ENCODE measurements at places on chromosomes 2 and 18. TPM values are rescaled to one million over a fixed set of nuclear protein-coding genes. Genes with fewer than 3 reads are reported as not detected.

GRCh38 chr2:15050483-15050882 lies 418.0 kb downstream of the LRATD1 start:
- H3K27me3 ChIP-seq, result no peaks in the 10 kb centered on the region
- no peaks in the 10 kb centered on the region for H3K36me3 ChIP-seq
- H3K4me1 ChIP-seq, result no peaks in the 10 kb centered on the region
- no peak overlapping the region for H3K4me3 ChIP-seq
- no peak for DNase-seq

TCF23 gene
- not detected for total RNA-seq

- H3K27ac ChIP-seq, result no peak overlapping the region
- no peaks in the 10 kb centered on the region for H3K27me3 ChIP-seq
- no peak overlapping the region for H3K4me3 ChIP-seq
- peaks cover 30% of the 10 kb centered on the region for H3K36me3 ChIP-seq
- peaks cover 19% of the 10 kb centered on the region for H3K4me1 ChIP-seq
- no peak for DNase-seq
Measured at GRCh38 chr2:28419443-28420270, 27.0 kb downstream of the FOSL2 start.

GRCh38 chr2:176508984-176509740 lies 239.9 kb downstream of the MTX2 start:
- H3K4me1 ChIP-seq, result no peaks in the 10 kb centered on the region
- no peaks in the 10 kb centered on the region for H3K36me3 ChIP-seq
- no peak for DNase-seq
- no peaks in the 10 kb centered on the region for H3K27me3 ChIP-seq

COX7A2L gene
- total RNA-seq, result 80.7 TPM

- H3K36me3 ChIP-seq, result no peaks in the 10 kb centered on the region
- DNase-seq, result no peak
- H3K27me3 ChIP-seq, result no peaks in the 10 kb centered on the region
Measured at GRCh38 chr18:56458770-56459712, 179.4 kb downstream of the TXNL1 start.

- H3K27me3 ChIP-seq, result peaks cover 21% of the 10 kb centered on the region
- peaks cover 4% of the 10 kb centered on the region for H3K4me1 ChIP-seq
- no peaks in the 10 kb centered on the region for H3K36me3 ChIP-seq
- no peak for DNase-seq
- peak overlapping the region; percentile 15 for H3K4me3 ChIP-seq
Measured at GRCh38 chr2:108988076-108988795, 784 bp downstream of the EDAR start.

- H3K27me3 ChIP-seq, result no peaks in the 10 kb centered on the region
- H3K4me1 ChIP-seq, result peaks cover 14% of the 10 kb centered on the region
- H3K36me3 ChIP-seq, result no peaks in the 10 kb centered on the region
- peak overlapping the region; percentile 60 for H3K27ac ChIP-seq
- H3K4me3 ChIP-seq, result no peak overlapping the region
Measured at GRCh38 chr2:196182439-196183171, 11.2 kb upstream of the STK17B start.

DNA sequence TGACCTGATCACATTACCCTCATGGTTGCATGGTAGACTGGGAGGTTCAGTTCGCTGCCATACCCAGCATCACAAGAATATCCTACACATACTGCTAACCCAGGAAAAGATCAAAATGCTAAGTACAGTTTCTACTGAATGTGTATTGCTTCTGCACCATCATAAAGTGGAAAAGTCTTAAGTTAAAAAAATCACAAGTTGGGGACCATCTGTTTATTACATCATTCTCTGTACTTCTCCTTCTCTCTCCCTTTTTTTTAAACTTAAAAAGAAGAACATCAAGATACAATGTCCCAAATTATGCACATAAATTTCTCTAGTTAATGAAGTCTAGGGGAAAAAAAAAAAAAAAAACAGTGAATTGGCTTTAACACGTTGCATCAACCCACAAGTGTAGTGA lies 43.3 kb downstream of the NBAS start:
- H3K36me3 ChIP-seq, result peaks cover 10% of the 10 kb centered on the region
- H3K27ac ChIP-seq, result no peak overlapping the region
- no peak for DNase-seq

GRCh38 chr18:48672671-48673340 lies 134.0 kb downstream of the CTIF start:
- H3K27ac ChIP-seq, result no peak overlapping the region
- H3K27me3 ChIP-seq, result no peaks in the 10 kb centered on the region
- H3K36me3 ChIP-seq, result no peaks in the 10 kb centered on the region
- H3K4me3 ChIP-seq, result no peak overlapping the region

DNA sequence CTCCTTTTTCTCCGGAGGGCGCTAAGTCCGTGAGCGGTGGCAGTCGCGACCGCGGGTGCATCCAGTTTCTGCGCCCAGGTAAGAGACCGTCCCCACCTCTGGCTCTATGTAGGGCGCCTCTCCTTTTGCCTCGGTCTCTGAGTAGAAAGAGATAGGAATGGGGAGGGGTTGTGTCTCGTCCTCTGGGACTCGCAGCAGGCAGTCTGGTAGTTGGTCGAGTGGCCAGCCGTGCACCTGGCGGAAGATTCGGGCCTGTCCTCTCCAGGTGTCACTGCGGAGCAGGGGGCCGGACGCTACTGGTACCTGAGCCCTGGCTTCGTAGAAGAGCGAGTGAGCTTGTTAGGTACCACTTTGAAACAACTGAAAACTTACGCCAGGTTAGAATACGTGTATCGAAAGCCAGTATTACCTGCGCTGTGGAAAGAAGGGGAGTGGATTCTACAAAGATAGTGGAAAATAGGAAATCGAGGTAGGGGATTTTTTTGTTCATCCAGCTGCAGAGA lies 403 bp downstream of the MAP2 start:
- no peaks in the 10 kb centered on the region for H3K27me3 ChIP-seq
- H3K4me1 ChIP-seq, result no peaks in the 10 kb centered on the region
- H3K27ac ChIP-seq, result no peak overlapping the region

RGPD3 gene
- total RNA-seq, result 0.12 TPM

- H3K4me1 ChIP-seq, result peaks cover 27% of the 10 kb centered on the region
- no peaks in the 10 kb centered on the region for H3K27me3 ChIP-seq
- no peak overlapping the region for H3K4me3 ChIP-seq
- H3K27ac ChIP-seq, result peak overlapping the region; percentile 15
- no peaks in the 10 kb centered on the region for H3K36me3 ChIP-seq
- DNase-seq, result no peak
Measured at GRCh38 chr2:46717344-46718121, 198.1 kb downstream of the MCFD2 start.

SPDYA gene
- 1.5 TPM for total RNA-seq

DNA sequence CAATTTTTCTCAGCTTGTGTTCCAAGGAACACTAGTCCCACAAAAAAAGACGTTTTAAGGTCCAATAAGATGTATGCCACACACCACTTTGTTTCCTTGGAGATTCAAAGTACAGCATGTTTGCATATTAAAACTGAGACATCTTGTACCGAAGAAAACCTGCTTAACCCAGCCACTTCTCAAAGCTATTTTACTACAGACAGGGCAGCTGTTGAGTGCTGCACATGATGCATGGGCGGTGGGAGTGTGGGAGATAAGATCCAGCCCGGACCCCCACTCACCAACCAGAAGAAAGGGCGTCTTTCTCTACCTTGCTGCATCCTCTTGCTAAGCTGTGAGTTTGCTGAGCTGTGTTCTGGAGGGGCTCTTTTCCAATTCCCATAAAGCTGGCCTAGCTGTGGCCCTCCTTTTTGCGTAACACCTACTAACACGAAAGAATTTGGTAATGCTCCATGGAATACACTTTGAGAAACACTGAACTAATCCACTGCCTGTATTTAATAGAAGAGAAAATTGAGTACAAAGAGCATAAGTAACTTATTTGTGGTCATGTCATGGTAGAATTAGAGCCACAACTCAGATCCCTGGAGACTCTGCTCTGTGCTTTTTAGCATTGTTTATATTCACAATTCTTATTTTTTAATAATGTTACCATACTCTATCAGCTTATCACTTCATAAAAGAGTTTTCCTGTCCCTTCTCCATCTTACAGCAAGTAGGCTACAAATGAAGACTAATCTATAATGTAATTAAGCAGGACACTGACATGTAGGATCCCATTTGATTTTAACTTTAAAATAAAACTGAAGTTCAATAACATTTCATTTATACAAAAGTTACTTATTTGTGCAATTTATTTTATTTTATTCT lies 90.0 kb downstream of the PLEKHM3 start:
- H3K27me3 ChIP-seq, result no peaks in the 10 kb centered on the region
- H3K4me1 ChIP-seq, result peaks cover 5% of the 10 kb centered on the region
- peak overlapping the region; percentile 66 for H3K27ac ChIP-seq
- H3K4me3 ChIP-seq, result no peak overlapping the region
- H3K36me3 ChIP-seq, result peaks cover 2% of the 10 kb centered on the region

DNA sequence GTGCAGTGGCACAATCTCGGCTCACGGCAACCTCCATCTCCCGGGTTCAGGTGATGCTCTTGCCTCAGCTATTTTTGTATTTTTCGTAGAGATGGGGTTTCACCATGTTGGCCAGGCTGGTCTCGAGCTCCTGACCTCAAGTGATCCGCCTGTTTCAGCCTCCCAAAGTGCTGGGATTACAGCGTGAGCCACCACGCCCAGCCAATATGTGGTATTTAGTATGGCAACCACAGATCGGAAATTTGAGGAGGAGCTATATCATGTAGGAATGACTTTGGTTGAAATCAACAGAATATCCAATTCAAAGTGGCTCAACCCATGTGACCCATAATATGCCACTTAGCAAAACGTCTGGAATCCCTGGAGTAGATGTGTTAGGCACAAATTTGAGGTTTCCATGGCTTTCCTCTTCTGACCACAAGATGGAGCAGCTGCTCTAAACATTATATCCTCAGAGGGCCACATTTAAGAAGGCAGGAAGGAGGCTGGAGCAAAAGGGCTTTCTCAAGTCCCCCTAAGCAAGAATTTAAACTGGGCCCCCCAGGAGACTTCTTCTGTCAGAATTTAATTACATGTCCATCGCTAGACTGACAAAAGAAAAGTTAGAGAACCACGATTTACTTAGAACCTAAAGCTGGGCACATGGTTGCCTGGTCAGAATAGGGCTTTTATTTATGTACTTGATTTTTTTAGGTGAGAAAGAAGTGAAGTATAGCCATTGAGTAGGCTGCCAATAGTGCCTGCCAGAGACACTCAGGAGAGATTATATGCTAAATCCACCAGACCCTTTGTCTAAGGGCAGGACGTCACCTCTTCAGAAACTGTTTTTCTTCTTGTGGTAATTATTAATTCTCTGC lies 49.6 kb upstream of the ITSN2 start:
- no peaks in the 10 kb centered on the region for H3K36me3 ChIP-seq
- H3K4me3 ChIP-seq, result no peak overlapping the region
- DNase-seq, result no peak
- no peak overlapping the region for H3K27ac ChIP-seq

DNA sequence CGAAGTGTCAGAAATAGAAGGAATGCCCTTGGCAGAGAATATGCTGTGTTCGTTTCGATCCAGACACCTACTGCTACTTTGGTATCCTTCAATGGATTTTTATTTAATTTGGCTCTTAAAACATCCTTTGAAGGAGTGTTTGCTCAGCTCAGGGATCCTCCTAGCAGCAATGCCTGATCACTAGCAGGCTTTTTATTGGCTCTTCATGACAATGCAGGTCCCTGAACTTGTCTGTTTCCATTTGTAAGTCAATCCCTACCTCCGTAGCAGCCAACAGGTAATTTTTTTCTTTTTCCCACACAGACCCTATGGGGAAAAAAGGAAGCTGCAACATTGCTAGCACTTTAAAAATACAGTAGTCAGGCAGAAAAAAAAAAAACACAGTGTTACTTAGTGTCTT lies 366.2 kb upstream of the LRRTM1 start:
- no peaks in the 10 kb centered on the region for H3K27me3 ChIP-seq
- H3K4me1 ChIP-seq, result no peaks in the 10 kb centered on the region
- H3K4me3 ChIP-seq, result no peak overlapping the region
- no peak for DNase-seq
- H3K27ac ChIP-seq, result no peak overlapping the region

- H3K27ac ChIP-seq, result no peak overlapping the region
- H3K4me1 ChIP-seq, result no peaks in the 10 kb centered on the region
- no peaks in the 10 kb centered on the region for H3K27me3 ChIP-seq
- H3K4me3 ChIP-seq, result no peak overlapping the region
- H3K36me3 ChIP-seq, result no peaks in the 10 kb centered on the region
- no peak for DNase-seq
Measured at GRCh38 chr2:214604861-214605260, 194.0 kb downstream of the VWC2L start.

DNA sequence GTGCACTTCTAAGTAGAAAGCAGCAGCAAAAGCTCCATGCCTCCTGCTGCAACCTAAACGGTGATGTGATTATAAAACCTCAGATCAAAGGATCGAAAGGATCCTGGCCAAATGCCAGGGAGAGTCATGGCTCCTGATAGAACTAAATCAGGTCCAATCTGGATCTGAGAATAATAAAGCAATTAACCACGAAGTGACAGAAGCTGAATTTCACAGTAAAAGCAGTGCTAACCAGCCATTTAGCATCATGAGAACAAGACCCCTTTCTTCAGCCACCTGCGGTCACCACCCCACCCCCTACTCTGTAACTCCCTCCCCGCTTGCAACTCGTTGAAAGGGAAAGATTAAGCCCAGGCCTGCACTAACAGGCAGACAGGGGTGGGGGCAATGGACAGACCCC lies 748.7 kb downstream of the BCL11A start:
- H3K36me3 ChIP-seq, result no peaks in the 10 kb centered on the region
- H3K4me3 ChIP-seq, result no peak overlapping the region
- no peak for DNase-seq
- no peak overlapping the region for H3K27ac ChIP-seq
- H3K27me3 ChIP-seq, result no peaks in the 10 kb centered on the region

DNA sequence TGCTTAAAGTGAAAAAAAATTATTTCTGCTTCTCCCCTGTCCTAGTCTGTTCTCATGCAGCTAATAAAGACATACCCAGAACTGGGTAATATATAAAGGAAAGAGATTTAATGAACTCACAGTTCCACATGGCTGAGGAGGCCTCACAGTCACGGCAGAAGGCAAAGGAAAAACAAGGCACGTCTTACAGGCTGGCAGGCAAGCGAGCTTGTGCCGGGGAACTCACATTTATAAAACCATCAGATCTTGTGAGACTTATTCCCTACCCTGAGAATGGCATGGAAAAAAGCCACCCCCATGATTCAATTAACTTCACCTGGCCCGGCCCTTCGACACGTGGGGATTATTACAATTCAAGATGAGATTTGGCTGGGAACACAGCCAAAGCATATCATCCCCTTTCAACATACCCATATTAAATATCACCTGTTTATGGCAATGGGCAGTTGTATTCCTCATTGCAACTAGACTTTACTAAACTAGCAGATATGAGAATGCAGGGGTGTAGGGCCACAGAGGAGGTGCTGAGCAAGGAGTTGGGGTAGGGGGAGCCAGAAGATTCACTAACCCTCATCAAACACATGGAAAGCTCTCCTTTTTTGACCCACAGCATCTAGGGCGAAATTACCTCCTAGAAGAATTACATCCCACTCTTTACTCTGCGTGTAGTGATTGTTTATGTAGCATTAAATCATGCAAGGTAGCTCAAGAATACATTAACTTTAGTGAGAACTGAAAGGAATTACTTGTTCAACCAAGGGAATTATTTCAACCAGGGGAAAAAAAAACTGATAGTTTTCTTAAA lies 183.3 kb upstream of the DOK6 start:
- H3K4me3 ChIP-seq, result no peak overlapping the region
- no peaks in the 10 kb centered on the region for H3K4me1 ChIP-seq
- no peaks in the 10 kb centered on the region for H3K27me3 ChIP-seq

Data from upper lobe of right lung (tissue), 1 donor.